Ascending aorta (tissue), 2 donors: ENCODE measurements at places on chromosomes 2 and 18.
A peak's percentile ranks its signal among the peaks of the same experiment; 100 is the strongest.

GRCh38 chr18:31646332-31647126 lies 37.9 kb downstream of the B4GALT6 start:
- DNase-seq, result no peak

- DNase-seq, result no peak
Observed at GRCh38 chr2:168742258-168742932, 60.0 kb upstream of the NOSTRIN start.

DNA sequence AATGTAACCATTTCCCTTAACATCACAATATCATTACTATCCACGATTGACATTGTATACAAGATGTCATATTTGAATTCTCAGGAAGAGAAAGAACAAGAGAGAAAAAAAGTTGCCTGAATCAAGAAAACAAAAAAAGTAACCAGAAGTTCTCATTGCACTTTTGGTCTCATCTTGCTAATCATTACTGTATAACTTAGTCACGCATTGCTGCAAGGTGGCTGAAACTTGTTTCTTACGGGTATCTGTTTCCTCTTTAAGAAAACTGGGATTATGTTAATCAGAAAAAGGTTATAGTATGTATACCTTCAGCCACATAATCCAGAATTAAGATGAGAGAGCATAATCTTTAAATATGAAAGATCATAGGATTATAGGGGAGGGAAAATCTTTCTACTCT lies 639.7 kb upstream of the SYT4 start:
- no peak for DNase-seq

DNA sequence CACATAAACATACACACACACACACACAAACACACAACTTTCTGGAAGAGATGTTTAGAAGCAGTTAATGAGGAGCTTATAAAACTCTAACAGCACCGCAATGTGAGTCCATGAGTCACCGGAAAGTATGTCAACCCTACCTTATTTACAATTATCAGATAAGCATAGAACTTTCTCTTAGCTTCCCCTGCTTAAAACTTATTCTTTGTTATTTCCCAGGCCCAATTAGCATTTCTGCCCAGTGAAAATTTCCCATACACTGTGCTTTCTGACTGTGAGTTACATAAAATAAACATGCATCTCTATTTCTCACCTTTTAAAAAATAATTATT lies 737.6 kb downstream of the LRP1B start:
- DNase-seq, result no peak

DNA sequence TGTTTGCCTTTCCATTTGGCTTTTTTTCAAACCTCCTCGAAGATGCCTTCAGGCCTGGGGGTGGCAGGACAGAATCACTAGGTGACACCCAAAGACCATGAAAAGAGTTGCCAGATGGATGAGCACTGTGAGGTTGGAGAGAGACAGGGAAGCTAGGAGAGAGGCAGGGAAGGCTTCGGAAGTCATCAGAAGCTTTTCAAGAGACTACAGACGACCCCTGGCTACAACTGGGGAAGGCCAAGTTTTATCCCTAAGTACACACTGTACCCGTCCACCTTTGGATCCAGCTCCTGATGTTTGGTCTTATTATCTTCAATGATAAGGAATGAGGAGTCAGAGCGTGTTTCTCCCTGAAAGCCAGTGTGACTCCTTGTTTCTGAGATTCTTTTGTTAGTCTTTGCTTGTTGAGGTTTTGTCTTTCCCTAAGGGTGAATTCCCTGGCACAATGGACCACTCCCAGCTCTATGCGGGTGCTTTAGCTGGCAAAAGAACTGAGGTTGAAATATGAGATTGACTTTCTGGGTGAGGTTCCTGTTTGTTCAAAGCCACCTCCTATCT lies 33.4 kb upstream of the SLC9A2 start:
- no peak for DNase-seq

DNA sequence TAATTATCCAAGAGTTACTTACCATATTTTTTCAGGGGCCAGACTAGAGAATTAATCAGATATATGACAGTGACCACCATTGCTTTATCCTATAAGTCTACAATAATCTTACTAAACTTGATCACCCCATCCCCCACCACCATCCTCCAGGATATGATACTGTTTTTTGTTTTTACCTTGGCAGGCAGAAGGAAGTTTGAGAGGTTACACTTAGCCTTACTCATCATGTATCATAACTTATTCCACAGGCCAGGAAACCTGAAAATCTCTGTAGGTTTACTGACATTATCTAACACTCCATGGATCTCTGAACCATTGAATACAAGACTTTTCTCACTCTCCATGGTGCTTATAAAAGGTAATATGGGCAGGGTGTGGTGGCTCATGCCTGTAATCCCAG lies 602.7 kb downstream of the KCNJ3 start:
- DNase-seq, result no peak

- no peak for DNase-seq
Observed at GRCh38 chr2:8459474-8459873, 222.4 kb upstream of the ID2 start.

DNA sequence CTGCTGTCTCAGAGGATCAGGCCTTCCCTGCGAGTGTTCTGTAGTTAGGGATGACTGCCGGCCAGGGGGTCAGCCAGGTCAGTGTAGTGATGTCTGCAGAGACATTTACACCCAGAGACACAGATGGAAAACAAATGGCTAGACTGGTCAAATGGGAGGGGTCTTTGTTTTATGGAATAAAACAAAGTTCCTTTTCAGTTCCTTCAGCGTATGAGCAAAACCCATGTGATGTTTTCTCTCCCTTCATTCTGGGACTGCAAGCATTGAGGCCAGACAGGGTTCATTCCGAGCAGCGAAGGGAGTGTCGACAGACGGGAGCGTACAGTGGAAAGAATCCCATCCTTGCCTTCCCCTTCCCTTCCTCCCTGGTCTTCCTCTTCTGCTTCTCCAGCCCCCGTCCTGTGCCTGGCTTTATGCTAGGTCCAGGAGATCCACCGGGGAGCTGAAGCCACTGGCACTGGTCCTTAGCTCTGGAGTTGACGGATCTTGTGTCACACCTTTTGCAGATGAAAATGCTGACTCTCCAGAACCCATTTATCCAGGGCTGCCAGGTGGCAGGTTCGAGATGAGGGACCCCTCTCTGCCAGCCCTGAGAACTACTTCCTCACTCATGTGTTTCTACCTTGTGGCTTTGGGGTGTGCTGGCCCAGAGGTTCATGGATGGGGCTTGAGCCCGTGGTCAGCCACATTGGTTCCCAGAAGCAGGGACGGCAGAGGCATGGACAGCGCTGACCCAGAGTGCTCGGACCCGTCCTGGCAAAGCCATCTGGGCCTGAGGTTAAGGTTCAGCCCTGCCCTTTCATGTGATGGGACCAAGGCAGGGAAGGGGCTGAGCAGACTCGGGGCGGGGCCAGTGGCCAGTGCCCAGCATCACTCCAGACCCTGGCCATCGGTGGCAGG lies 24.2 kb downstream of the ITGB1BP1 start:
- DNase-seq, result no peak

GRCh38 chr2:153455403-153455802 lies 23.2 kb downstream of the RPRM start:
- no peak for DNase-seq

DNA sequence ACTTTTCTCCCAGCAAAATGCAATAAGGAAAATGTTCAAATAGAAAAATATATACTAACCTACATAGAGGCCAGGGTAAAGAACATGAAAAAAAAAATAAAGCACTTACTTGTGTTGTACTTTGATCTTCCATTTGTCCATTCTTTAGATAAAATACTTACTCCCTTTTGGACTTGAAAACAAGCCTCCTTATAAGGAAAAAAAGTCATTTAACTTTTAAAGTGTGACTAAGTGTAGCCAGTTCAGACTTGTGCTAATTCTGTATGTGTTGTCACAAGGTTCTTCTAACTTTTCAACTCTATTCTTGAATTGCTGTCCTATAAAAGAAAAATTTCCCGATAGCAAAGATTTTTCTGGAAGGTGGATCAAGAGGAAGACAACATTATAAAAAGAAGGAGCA lies 23.2 kb downstream of the SLC40A1 start:
- DNase-seq, result no peak

DNA sequence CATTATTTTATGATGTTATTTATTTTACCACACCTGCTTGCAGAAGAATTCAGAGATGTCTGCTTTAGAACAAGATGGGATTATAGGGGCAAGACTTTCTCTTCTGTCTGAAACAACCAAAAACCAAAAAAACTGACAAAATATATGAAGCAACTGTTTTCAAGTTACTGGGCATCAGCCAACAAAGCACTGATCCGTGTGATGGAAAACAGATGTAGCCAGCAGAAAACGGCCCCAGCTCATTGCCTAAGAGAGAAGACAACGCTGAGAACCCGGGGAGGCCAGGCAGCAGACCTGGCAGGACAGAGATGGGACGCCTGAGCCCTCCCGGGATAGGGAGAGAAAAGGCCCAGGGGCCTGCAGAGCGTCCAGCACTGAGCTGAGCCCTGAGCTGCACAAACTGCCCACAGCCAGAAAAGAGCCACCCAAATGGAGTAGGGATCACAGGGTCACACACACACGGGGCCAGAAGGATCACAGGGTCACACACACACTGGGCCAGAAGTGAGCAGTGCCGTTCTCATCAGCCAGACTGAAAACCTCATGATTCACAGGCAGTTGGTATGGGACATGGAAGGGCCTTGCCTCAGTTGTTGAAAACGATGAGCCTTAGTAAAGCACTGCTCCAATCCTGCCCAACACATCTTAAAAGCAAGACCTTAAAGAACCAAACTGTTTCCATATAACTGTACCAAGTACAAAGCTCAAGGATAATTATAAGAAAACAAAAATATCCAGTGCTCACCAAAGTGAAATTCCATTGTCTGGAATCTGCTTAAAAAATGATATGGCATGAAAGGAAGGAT lies 12.1 kb downstream of the PXDN start:
- DNase-seq, result no peak

- no peak for DNase-seq
Observed at GRCh38 chr2:100257939-100258338, 64.4 kb downstream of the LONRF2 start.

- no peak for DNase-seq
Observed at GRCh38 chr18:11251891-11252270, 102.5 kb upstream of the PIEZO2 start.

DNA sequence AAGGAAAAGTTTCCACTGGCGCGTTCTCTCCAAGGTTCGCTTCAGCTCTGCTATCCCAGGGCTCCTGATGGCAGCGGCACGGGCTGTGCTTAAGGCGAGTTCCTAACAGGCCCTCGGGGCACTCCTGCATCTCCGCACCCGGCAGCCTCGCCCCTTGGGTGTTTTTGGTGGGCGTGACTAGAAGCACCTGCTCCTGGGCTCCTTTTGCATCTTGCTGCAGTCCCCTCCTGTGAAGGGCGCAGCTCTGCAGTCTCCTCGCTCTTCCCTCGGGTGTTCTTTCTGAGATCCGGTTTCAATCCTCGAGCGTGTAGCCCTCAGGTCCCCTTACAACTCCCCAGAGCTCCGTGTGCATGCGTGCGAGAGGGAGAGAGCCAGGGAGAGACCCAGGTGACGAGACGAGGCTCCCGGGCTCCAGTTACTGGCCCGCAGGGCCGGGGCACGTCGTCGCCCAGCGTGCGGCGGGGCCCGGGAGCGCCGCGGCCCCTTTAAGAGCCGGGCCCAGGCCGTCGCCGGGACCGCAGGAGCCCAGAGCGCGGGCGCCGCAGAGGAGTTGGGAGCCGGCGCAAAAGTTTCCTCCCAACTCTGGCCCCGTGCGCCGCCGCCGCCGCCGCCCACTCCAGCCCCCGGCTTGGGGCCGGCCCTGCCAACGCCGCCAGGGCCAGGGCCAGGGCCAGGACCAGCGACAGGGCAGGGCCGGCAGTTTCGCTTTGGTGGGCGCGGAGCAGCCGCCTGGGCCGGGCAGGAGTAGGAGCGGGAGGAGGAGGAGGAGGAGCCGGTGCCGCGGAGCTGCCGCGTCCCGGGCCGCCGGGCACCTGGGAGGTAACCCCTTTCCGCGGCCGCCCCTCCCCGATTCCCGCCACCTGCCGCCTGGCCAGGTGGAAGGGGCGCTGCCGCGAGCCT lies at the start of gene PARD3B:
Gene PARD3B (plus strand): TSS at position 515 of the 900 bp plus-strand sequence. CDS start 525 bp downstream, outside the sequence.
- DNase-seq, result peak; percentile 70

- peak; percentile 93 for DNase-seq
Observed at GRCh38 chr2:219176818-219177551, at the start of gene CNPPD1. Gene CNPPD1 (minus strand): TSS chr2:219176925. CDS start chr2:219176828, 97 bp downstream.

DNA sequence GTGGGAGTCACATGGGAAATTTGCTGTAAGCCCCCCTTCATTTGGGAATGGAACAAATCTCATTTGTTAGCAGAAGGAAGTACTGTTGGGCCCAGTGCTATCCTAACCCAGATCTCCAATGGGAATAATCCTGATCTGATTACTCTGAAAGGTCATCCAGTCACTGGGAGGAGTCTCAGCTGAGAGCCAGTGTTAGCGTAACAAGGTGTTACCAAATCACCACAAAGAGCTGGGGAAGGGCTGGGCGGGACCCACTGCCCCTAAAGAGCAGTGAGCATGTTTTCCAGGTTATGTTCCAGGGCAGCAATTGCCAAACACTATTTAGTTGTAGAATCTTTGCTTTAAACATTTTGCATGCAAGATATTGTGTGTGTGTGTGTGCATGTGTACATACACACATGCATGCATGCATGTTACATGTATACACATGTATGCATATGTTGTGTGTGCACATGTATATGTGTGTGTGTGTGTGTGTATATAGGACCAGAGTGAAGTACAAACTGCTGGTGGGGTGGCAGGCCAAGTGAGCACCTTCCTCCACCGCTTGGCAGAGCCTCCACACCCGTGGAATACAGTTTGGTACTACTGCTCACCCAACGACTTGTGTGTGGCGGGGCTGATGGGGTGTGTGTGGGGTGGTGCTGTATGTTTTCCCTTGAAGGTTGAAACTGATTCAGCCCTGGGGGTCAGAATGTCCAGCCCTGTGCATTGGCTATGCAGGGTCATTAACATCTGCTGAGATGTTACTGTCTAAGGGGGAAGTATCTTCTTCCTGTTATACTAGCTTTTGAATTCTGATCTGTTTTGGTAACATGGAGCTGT lies 15.2 kb downstream of the INPP5D start:
- DNase-seq, result no peak
